Bone marrow (tissue), 2 donors: ENCODE measurements at places on chromosomes 13 and 19.

- no peak for DNase-seq
Observed at GRCh38 chr19:7808108-7808507, 21.9 kb upstream of the EVI5L start.

DNA sequence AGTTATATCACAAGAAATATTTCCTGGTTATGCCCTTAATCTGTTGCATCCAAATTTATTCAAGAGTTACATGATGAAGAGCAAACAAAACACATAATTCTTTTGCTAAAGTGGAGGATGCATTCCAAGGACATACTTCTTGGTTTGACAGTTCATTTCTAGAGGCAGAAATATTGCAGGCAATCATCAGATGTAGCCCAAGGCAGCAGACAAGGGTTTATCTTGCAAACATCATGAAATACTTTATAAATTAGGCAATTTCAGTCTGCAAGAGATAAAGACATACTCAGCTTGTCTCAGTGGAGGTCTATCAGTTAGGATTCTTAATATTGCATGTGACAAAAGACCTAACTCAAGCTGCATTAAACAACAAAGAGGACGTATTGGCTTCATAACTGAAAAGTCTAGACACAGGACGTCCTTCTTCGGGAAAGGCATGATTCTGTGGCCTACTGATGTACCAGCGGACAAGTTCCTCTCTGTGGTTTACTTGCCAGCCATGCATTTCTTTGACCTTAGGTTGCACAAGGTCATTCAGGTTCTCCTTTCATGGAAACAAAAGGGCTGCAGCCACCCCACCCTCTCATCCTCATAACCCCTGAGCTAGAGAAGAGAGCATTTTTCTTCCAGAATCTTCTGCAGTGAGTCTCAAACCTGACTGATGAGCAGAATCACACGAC is 204.1 kb downstream of the KATNAL1 start:
- no peak for DNase-seq

GRCh38 chr19:8209462-8210378 is 550 bp downstream of the CERS4 start:
- no peak for DNase-seq

GRCh38 chr19:812049-812746 is 9.6 kb downstream of the PLPPR3 start:
- no peak for DNase-seq

DNA sequence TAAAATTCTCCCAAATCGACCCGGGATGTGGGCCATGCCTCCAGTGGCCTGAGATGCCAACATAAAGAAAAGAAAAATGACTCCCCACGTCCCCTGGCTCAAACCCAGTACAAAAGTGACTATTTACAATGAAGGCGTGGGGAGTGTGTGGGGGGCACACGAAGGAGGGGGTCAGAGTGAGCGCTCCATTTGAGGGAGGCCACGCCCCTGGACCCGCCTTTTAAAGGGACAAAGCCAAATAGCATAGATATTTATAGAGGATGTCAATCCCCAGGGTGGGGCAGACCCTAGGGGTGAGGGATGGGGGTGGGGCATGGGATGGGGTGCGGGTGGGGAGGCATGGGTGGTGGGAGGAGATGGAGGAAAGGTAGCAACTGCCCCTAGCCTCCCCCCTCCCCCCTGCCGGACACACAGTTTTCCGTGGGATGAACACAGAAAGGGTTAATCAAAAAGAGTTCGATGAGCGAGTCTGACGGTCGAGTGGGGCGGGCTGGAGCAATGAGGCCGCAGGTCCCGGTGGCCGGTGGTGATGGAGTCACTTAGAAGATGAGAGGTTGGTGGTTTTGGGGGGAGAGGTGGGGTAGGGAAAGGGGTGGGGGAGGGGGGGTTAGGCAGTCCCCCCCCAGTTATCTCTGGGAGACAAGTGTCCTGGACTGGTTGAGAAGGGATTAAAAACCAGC is 20.1 kb upstream of the NANOS2 start:
- DNase-seq, result no peak

DNA sequence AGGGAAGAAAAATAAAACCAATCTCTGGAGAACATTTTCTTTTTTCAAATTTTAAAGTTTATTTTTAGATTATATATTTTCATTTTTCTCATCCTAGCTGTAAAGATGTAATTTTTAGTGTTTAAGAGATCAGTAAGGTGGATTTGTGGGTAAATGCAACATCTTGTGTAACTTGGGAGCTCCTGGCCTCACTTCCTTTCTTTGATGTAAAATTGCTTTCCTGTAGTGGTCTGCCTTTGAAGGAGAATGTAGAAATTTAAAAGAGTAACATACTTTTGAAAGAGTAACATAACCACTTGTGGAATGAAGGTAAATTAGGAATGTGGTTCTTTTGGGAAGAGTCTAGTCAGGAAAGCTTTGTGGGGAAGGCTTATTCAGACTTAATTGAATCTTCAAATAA is 95.7 kb upstream of the AKAP11 start:
- DNase-seq, result no peak

DNA sequence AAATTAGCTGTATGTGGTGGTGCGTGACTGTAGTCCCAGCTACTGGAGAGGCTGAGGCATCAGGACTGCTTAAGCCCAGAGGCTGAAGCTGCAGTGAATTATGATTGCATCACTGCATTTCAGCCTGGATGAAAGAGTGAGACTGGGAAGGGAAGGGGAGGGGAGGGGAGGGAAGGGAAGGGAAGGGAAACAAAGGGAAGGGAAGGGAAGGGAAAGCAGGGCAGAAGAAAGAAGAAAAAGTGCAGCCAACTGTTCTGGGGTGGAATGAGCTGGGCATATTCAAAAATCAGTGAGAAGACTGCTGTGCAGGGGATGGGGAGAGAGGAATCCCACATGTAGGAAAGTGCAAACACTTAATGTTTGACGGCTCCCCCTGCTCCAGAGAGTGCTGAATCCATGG is 905.5 kb downstream of the UQCRFS1 start:
- DNase-seq, result no peak

DNA sequence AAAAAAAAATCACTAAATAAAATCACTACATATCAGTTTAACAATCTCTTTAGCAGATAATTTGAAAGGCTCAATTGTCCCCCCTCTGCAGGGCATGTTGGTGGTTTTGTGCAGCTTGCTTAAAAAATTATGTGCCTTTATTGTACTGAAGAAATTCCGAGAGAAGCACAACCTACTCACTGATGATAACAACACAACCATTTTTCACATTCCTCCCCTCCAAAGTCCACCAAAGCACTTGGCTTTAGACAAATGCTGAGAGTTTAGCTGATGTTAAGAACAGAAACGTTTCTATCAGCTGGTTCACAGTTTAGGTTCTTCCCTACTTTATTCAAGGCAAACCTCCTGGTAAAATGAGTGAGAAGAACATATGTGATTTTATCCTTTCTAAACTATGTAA is 923 bp downstream of the DOCK9 start:
- DNase-seq, result no peak

DNA sequence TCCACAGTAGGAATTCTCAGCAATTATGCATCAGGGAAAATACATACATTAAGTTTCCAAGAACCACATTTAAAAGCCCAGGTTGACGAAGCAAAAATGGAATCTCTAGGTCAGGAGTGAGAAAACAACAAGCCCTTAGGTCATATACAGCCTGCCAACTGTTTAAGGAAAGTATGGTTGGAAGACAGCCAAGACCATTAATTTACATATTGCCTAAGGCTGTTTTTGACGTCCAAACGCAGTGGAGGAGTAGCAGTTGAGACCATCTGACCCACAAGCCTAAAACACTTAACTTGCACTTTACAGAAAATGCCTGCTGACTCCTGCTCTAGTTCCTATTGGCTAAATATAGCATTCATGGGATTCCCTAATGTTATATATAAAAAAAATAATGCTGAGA is 299.0 kb downstream of the ITGBL1 start:
- no peak for DNase-seq

DNA sequence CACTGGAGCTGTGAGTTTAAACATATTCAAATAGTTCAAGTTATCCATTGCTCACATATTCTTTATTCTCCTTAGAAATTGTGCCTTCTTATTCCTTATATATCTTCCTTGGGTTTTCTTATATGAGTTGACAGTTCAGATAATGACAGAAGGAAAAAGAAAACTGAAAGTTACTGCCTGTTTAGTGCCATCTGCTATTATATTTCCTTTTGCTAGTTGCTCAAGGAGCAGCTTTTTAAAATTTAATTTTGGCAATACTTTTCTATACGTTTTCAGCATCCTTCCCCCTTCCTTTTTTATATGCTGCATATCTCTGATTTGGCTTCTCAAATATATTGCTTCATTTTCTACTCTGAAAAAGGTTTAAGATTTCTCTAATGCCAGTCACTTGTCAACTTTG is 903.1 kb upstream of the SPRY2 start:
- no peak for DNase-seq

DNA sequence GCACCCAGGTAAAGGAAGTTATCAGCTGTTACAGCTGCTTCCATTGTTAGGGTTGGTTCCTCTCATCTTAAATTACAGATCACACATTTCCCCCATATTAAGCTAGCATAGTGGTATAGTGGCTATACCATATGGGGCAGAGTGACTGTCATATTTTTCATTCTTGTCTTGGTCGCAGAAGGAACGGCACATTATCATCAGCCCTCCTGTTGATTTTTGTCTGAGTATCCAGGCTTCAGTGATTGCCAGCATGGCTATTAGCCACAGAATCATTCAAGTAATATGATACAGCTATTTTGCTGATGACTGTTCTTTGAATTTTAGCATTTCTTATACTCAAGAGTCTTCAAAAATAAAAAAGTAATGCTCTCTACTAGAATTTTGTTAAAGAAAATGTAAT is 240.9 kb downstream of the LIG4 start:
- DNase-seq, result no peak

DNA sequence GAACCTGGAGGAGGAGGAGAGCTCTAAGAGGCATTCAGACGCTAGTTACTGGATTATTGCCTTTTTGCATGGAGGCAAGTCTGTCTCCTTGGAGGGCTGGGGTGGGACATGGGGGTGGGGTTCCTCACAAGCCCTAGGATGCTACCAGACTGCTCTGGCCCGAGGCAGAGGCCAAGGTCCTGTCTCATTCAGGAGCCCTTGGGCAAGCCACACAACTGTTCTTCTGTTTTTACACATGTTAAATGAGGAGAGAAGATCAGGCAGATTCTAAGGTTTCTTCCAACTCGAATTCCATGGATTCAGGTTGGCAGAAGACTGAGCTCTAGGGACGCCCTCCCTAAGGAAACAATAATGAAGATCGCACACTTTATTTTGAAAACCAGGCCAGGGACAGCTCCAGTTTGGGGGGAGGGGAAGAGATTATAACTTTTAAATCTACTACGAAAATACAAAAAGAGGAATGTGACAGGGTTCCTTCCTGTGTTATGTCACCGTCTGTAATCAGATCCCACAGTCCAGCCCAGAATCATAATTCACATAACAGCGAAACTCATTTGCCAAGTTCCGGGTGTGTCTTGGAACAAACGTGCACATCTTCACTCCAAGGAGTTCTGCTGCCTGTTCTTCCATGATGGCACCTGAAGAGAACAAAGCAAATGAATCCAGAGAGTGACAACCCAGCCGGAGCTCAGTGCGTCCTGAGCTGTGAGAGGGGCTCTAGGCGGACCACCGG is 25.2 kb downstream of the IL17D start:
- no peak for DNase-seq

DNA sequence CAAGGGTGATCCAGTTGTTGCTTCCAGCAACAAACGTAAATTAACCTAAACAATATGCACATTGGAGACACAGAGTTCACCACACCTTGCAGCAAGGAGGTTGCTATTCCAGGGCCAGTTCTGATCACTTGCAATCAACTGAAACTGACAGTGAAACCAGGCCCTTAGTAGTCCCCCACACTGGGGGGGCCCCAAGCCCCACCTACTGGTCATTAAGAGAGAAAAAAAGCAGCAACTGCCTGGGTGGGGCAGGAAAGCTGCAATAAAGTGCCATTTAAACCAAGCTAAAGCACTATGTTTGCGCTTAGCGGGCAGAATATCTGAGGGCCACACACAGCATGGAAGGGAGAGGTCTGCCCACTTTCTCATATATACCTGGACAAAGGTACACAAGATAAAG is 51.5 kb downstream of the ATP7B start:
- no peak for DNase-seq

GRCh38 chr13:105969761-105970160 is 565.7 kb downstream of the EFNB2 start:
- DNase-seq, result no peak

GRCh38 chr13:99335603-99336002 is 28.4 kb upstream of the GPR183 start:
- no peak for DNase-seq

GRCh38 chr13:36887758-36888521 is 32.1 kb downstream of the SMAD9 start:
- DNase-seq, result no peak

GRCh38 chr13:111213964-111214726 is 99.0 kb downstream of the ARHGEF7 start:
- DNase-seq, result no peak

DNA sequence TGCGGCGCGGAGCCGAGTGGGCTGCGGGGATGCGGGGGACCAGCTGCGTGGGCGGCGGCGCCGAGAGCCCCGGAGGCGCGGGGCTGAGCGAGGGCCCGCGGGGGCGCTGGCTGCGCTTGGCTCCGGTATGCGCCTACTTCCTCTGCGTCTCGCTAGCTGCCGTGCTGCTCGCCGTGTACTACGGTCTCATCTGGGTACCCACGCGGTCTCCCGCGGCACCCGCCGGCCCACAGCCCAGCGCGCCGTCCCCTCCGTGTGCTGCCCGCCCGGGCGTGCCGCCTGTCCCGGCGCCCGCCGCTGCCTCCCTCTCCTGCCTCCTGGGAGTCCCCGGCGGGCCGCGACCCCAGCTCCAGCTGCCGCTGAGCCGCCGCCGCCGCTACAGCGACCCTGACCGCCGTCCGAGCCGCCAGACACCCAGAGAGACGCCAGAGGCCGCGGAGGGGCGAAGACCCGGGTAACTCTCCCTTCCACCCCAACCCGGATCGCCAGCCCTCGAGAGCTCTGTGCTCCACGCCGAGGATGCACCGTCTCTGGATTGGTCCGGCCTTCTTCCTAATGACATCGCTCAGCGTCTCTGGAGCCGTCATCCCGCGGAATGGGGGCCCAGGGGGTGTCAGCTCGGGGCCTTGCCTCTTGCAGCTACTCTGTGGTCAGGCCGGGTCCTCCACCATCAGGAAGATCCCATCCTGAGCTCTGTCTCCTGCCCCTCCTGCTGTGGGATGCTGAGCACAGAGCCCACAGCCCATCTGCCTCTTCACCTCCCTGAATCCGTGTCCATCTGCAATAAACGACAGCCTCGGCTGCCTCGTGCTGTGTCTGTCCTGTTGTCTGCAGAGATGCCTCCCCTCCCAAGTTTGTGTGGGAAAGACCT is 441 bp downstream of the INAFM1 start:
- no peak for DNase-seq
